ENCODE measurements at places on chromosomes 12 and 14. TPM values are rescaled to one million over a fixed set of nuclear protein-coding genes. Genes with fewer than 3 reads are reported as not detected.

Gene PSMA6
- total RNA-seq, result 188 TPM

Gene SMCO3
- not detected for total RNA-seq

Gene HCAR2
- not detected for total RNA-seq

Gene DCN
- total RNA-seq, result not detected

Gene MYF6
- total RNA-seq, result not detected

Gene ADAM21
- total RNA-seq, result 0.04 TPM

Gene KRT73
- not detected for total RNA-seq

Gene CNPY2
- total RNA-seq, result 163 TPM

Gene ANO4
- total RNA-seq, result 2.0 TPM

Gene GALNT8
- total RNA-seq, result not detected

Gene PHETA1
- 10.5 TPM for total RNA-seq

Gene PMCH
- not detected for total RNA-seq

Gene PLEKHD1
- 0.05 TPM for total RNA-seq

Gene MUCL1
- not detected for total RNA-seq

Gene CEP170B
- 13.7 TPM for total RNA-seq

Gene KRT83
- 0.08 TPM for total RNA-seq

Gene GZMB
- total RNA-seq, result not detected

Gene VAMP1
- 12.0 TPM for total RNA-seq

Gene KLRF2
- total RNA-seq, result not detected

Gene GPR65
- total RNA-seq, result not detected

Gene SLCO1A2
- 0.21 TPM for total RNA-seq

Gene RPGRIP1
- total RNA-seq, result not detected

Gene C3AR1
- 2.9 TPM for total RNA-seq

Gene BCL7A
- 4.3 TPM for total RNA-seq

Gene MCRS1
- 84.6 TPM for total RNA-seq

Gene P2RX7
- total RNA-seq, result 0.75 TPM

Gene KRT6C
- total RNA-seq, result not detected

Gene MSRB3
- 6.9 TPM for total RNA-seq

Gene CD69
- total RNA-seq, result not detected

Gene PRH2
- total RNA-seq, result 0.91 TPM

Gene RTL1
- 0.05 TPM for total RNA-seq

Gene AQP2
- total RNA-seq, result not detected

Gene ACVRL1
- 0.53 TPM for total RNA-seq

Gene NINJ2
- 0.72 TPM for total RNA-seq
